ENCODE measurements at places on chromosomes 11 and 22. TPM values are rescaled to one million over a fixed set of nuclear protein-coding genes. Genes with fewer than 3 reads are reported as not detected.
A peak's percentile ranks its signal among the peaks of the same experiment; 100 is the strongest.

- ATAC-seq, result no peak
Measured at GRCh38 chr11:134502153-134502550, 90.1 kb upstream of the B3GAT1 start.

DNA sequence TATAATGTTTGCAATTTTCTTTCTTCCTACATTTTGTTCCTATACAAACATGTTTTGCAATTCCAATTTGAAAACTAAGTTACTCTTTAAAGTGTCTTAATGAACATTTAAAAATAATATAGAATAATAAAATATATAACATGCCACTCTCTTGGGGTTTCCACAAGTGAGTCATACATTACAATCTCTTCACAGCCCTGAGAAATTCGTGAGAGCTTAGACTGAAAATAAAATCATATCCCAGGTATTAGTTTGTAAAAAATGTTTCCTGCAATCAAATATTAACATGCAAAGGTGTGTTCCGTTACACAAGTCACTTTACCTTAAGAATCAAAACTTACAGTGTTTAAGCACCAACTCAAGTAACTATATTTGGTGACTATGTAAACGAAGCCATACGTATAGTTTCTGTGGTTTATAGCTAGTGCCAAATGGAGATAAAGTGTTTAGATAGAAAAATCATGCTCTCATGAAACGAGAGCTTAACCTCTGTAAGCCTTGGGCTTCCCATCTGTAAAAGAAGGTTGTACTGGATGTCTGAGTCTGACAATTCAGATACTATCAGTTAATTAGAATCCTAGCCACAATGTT, 253.6 kb upstream of the ANO3 start:
- ATAC-seq, result no peak

DNA sequence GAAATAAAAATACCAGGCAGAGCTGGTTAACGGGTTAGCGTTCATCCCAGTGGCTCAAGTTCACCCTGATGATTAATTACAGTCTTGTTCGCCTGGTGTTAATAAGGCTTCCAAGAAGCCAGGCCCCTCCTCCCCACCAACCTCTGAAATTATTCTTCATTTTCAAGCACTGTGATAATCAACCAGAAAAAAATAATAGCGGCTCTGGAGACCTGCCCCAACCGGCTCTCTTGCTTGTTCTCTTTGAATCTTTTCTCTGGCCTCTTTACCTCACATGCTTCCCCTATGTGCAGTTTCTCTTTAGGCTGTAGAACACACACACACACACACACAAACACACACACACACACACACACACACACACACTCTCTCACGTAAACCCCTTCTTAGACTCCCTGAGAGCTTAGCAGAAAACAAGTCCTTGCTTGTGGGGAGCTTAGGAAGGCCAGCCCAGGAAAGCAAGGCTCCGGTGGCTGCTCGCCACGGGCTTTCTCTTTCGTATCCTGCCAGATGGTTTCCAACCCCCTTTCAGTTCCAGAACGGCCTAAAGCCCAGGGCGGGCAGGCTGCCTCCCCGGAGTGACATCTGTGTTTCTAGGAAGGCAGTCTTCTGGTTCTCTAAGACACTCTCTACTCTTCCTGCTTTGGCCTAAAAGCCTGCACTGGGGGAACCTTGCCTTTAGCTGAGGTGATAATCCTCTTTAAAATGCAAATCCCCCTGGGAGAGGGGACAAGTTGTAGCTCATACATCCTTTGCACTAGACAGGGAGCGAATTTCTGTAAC, 106.4 kb upstream of the SESN3 start:
- ATAC-seq, result peak; percentile 86

GRCh38 chr11:108774037-108774730, 109.3 kb downstream of the DDX10 start:
- no peak for ATAC-seq

- peak; percentile 93 for ATAC-seq
Measured at GRCh38 chr11:75241036-75241905, 697 bp downstream of the TPBGL start.

The OR2AT4 gene
- not detected for total RNA-seq

The USH1C gene
- total RNA-seq, result not detected

GRCh38 chr11:69669486-69669885, 5.7 kb downstream of the LTO1 start:
- no peak for ATAC-seq

DNA sequence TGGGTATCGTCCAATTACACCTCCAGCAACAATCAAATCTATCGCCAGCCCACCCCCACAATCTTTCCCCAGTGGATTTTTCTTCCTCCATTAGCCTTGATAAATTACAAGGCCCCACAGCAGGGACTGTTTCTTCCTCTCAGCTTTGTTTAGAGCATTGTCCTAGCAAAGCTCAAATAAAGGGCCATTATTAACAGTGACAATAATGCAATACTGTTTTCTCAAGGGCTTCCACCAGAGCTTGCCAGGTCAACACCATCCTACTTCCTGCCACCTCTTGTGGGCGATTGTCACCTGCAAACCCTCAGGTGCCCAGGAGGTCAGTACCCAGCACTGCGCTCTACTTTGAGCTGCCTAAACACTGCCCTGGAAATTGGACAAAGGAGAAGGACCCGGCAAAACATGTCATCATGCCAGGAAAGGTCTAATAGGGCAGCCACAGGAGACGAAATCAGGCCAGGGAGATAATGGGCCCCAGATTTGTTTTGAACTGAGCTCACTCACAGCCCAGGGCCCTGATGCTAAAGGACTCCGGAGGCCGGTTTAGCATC, 95.2 kb downstream of the ABTB2 start:
- ATAC-seq, result no peak

The RIBC2 gene
- total RNA-seq, result 11.1 TPM

The GPHA2 gene
- total RNA-seq, result not detected

The OR51B2 gene
- not detected for total RNA-seq

- ATAC-seq, result no peak
Measured at GRCh38 chr11:44945666-44946065, 5.0 kb downstream of the TP53I11 start.

All from activated T-helper 17 cell treated with anti-CD3 and anti-CD28 coated beads, Interleukin-2, amount 50 U/mL, for 72 hours (primary cell).